ENCODE measurements at places on chromosomes 16 and 17. TPM values are rescaled to one million over a fixed set of nuclear protein-coding genes. Genes with fewer than 3 reads are reported as not detected.

- peak; percentile 27 for DNase-seq
Observed at GRCh38 chr17:80018917-80019651, 16.6 kb downstream of the TBC1D16 start.

- DNase-seq = peak; percentile 55
Observed at GRCh38 chr16:12231666-12232065, 255.1 kb downstream of the SNX29 start.

DNA sequence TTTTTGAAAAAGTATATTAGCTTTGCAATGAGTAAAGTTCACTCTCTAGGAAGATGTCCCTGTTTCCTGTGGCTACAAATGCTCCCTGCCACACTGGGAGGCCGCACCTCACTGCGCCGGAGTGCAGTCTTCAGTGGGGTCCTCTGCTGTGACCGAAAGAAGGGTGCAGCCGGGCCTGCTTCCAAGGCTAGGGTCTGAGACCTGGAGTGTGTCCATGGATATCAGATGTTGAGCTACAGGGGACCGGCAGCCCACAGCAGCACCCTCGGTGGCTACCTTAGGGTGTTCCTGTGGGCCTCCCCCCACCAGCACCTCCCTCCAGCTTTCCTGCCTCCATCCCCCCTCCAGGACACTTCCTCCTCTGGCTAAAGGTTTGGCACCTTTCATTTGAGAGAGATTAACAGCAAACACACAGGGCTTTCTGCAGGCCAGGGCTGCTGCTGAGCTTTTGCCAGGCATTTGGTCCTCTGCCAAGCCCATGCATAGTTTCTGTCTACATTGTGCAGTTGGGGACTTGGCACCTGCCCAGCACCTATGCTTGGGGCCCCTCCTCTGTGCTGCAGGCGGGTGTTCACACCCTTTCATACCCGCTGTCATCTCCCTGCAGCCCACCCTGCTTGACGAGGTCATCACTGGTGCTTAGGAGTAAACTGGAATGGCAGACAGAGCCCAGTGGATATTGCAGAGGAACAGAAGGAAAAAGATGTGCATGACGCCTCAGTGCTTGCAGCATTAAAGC is 33.8 kb upstream of the CRISPLD2 start:
- DNase-seq = peak; percentile 82

PTGES3L gene
- total RNA-seq = 1.3 TPM

KRT23 gene
- total RNA-seq = under 0.01 TPM

CORO1A gene
- total RNA-seq = 3.5 TPM

DNA sequence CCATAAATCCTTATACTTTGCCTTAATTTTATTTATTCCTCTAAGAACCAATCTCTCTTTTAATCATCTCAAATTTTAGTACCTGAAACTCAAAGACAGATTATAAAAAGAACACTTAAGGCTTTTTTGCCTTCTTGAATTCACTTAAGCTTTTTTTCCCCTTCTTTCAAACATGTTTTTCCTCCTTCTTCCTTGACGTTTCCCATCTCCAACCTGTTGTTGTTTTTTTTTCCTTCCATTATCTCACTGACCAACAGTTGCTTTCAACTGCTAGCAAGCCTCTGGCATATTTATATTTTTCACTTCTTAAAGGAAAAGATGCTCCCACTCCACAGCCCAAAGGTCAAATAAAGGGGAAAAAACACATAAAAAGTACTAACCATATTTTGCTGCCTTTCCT is 32.2 kb downstream of the SPOP start:
- DNase-seq = peak; percentile 35

ADGRG1 gene
- 0.97 TPM for total RNA-seq

DNA sequence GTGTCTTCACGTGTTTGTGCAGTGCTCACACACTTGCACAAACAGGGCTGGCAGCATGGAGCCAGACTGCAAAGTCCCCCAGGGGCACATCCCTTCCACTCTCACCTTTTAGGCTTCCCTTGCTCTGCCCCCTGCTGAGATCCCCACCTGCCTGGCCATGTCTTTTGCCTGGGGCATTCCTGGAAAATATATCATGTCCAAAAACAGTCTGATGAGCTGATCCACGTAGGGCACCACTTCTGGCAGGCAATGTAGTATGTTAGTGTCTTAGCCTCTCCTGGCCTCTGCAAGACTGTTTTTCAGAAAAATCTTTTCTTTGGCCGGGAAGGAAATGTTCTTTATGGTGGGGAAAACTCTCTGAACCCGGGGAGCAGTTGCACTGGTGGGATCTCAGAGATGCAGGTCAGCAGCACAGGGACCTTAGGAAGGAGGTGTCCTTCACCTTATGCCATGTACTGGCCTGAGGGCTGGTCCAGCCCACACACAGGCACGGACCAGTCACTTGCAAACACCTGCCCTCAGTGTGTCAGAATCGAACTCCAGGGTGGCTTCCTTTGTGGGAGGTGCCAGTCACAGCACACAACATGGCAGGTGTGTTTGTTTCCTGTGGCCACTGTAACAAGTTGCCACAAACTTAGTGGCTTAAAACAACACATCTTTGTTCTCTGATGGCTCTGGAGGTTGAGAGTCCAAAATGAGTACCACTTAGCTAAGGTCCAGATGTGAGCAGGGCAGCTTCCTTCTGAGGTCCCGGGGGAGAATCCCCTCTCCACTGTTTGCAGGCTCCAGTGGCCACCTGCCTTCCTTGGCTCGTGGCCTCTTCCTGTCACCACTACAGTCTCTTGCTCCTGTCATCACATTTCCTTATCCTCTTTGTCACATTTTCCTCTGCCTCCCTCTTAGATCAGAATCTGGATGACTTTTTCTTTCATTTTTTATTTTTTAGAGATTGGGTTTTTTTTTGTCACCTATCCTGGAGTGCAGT is 46.6 kb downstream of the MPRIP start:
- no peak for DNase-seq
